ENCODE measurements at places on chromosomes 11 and 22.

- no peak for DNase-seq
Observed at GRCh38 chr11:19499026-19499669, 213.5 kb upstream of the NAV2 start.

DNA sequence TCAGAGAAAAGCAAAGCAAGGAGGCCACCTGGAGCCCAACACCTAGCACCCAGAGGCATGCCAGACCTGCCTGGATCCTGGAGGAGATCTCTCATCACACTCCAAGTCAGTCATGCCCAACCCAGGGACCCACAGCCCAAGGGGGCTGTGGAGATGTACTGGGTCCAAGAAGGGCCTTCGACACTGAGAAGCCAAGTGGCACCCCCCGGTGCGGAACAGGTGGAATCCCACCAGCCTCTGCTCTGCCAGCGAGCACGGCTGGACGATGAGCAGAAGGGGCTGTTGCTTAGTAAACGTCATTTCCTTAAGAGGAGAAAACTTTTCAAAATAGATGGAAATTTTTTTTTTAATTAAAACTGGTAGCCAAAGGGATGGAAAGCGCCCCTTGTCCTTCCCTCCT is 171.9 kb upstream of the GRK3 start:
- no peak for DNase-seq

DNA sequence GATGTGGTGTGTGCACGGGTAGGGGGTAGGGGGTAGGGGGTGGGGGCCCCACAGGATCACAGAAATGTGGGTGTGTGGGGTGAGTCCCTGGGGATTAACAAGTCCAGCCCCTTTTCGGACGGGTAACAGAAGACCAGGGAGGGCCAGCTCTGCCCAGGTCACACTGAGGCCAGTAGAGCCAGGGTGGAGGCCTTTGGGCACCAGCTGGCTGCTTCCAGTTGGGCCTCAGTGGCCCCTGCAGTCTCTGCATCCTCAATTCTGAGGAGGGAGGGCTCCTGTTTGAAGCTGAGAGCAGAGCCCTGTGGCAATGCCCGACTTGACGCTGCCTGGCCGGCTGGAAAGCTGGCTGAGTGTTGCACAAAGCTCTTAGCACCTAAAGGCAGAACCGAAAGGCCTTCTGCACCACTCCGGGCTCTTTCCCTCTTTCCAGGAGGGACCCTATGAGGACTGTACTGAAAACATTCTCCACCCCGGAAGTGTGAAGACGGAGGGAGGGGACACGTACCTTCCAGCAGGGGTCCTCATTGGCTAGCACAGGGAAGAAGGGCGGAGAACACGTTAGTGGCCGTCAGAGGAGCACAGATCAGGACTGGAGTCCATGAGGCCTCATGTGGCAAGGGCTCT is 120.4 kb downstream of the PHF21B start:
- DNase-seq: no peak

DNA sequence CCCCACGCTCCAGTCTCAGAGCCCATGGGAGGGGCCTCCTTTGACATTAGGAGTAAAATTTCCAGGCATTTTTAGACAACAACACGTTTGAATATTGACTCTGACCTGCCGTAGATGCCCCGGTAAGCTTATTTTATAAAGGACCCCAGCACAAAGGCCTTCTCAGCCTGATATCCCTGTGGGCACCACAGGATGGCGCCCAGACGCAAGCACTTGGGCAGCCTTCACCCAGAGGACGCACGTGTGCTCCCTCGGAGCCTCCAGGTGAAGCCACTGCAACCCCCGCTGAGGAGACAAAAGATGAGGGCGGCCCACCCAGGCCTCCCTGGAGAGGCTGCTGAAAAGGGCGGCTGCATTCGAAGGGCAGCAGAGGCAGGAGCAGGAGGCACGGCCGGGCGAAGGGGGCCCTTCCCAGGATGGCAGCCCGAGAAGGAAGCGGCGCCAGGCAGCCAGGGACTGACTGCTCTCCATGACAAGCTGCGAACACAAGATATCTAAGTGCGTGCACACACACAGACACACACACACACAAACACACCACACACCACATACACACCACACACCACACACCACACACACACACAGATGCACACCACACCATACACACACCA is 15.2 kb upstream of the TH start:
- DNase-seq: peak; percentile 68

Measured in suppressor macrophage treated with lipopolysaccharide for 1 hour (primary cell).